ENCODE measurements at places on chromosomes 3 and 15. TPM values are rescaled to one million over a fixed set of nuclear protein-coding genes. Genes with fewer than 3 reads are reported as not detected.

Gene SLC15A2
- polyA plus RNA-seq: 95.5 TPM

Gene CYP1A2
- polyA plus RNA-seq: 0.29 TPM

Gene STAG1
- 32.9 TPM for polyA plus RNA-seq

Gene CYP19A1
- 0.59 TPM for polyA plus RNA-seq

Gene RASL12
- 11.7 TPM for polyA plus RNA-seq

Gene SLCO2A1
- 12.5 TPM for polyA plus RNA-seq

Gene QARS1
- 136 TPM for polyA plus RNA-seq

Gene UTS2B
- polyA plus RNA-seq: 11.6 TPM

Gene SLC22A14
- 0.75 TPM for polyA plus RNA-seq

Gene ISG20
- polyA plus RNA-seq: 7.4 TPM

Gene TFDP2
- polyA plus RNA-seq: 23.0 TPM

Gene RARB
- 11.7 TPM for polyA plus RNA-seq

Gene ROPN1
- polyA plus RNA-seq: 0.42 TPM

Gene ASB14
- polyA plus RNA-seq: 0.62 TPM

Gene MIX23
- polyA plus RNA-seq: 28.7 TPM

Gene GOLGA8S
- 1.6 TPM for polyA plus RNA-seq
